Left forelimb (tissue), 1 donor: ENCODE measurements at places on chromosomes 3 and 15.

GRCh38 chr3:134903837-134904236 lies 108.8 kb downstream of the EPHB1 start:
- no peak for DNase-seq

GRCh38 chr3:52265387-52265786 lies 13.1 kb downstream of the WDR82 start:
- no peak for DNase-seq

DNA sequence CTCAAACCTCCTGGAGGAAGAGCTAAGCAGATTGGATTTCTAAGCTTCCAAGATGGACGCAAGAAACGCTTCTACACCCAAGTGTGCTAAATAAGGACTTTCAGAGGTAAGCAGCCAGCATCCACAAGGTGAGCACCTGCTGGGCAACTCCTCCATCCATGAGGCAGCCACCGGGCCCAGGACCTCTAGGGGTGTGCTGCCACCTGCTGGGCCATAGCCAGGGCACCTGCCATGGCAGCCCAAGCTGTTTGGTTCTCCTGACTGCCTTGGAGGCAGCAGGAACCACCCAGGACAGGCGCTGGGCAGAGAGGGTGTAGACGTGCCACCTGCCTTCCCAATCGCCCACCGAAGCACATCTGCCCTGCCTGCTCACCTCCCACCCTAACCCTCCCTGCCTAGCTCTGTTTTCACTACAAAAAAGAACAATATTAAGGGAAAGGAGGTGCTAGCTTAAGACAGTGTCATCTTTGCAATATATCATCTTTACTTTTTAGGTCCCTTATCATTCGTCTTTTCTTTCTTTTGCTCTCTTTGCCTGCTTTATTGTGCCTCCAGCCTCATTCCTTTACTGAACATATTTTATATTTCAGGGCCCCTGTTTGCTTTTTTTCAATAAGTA lies 12.9 kb downstream of the C15orf62 start:
- DNase-seq, result no peak

DNA sequence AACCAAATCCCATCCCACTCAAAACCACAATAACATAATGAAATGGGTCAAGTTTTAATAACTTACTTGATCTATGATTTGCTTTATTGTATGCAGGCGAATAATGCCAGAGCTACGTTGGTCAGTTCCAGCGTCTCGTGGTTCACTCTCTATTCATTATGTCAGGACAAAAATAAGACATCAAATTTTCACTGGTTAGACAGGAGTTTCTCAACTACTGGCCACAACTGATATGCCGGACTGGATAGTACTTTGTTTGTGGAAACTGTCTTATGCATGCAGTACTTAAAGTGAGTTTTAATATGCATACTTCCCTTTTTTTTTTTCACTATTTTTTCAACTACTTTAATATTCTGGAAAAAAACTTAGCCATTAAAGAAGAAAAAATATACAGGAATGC lies 94.4 kb downstream of the TJP1 start:
- no peak for DNase-seq

DNA sequence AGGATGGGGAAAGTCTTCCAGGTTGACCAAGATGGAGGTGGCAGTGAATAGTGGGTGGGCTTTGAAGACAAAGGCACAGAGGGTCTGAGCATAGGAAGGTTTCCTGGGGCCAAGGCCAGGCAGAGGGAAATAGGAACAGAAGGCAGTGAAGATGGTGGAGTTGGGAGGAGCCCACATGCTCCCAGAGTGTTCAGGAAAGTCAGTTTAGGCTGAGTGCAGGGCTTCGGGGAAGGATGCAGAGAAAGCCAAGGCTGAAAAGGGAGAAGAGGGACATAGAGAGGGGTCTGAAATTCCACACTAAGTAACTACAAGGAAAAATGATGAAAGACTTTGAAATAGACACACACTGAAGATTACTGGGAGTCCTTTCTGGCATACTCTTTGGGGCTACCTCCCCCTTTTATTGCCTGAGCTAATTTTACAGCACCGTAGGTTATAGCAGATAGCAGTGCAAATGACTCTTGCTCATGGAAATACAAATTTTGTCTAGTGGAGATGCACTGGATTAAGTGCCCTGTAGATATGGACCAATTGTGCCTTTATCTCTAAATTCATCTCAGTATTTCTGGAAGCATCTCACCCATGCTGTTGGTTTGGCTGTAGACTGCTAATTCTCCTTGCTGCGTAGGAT lies 3.8 kb downstream of the CX3CR1 start:
- peak; percentile 4 for DNase-seq

GRCh38 chr3:74055061-74055460 lies 430.3 kb upstream of the PDZRN3 start:
- no peak for DNase-seq

DNA sequence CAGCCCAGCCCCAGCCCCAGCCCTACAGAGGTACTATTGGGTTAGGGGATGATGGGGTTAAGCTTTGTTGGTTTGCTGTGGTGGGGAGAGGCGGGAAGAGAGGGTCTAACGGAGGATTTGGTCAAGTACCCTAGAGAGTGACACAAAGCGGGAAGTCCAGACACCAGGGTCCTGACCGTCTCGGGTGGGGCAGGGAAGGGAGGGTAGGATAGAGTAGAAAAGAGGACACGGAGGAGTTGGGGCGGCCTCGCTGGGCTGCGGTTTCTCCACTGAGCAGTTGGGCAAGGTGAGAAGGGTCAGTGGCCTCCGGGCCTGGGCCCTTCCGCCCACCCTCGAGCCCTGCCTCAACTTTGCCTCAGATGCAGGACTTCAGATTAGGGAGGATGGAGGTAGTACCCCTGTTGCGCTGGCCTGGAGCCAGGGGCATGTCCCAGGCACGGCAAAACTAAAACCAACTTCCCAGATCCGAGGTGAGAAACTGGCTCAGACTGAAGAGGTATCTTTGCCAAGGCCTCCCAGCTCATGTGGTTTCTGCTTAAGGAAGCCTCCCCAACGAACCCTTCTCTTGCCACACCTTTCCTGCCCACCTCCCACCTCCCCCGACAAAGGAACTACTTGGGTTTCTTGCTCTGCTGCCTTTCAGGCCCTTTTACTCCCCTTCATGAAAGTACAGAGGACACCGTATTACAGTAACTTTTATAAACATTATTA lies 551 bp downstream of the PML start:
- DNase-seq, result no peak

DNA sequence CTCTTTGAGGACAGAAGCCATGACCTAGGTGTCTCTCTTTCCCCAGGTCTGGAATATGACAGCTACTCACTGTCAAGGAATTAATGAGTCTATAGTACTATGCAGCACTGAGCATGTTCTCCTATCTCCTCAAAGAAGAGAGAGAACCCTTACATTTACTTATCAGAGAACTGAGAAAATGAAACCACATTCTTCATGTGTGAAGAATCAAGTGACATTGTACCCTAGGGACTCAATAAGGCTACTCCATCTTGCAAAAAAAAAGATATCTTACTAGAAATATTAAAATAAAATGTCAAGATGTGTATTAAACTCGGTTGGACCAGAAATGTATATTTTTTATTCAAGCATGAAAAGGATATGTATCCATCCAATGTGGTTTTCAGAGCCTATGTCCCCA lies 133.2 kb upstream of the COL8A1 start:
- DNase-seq, result no peak

DNA sequence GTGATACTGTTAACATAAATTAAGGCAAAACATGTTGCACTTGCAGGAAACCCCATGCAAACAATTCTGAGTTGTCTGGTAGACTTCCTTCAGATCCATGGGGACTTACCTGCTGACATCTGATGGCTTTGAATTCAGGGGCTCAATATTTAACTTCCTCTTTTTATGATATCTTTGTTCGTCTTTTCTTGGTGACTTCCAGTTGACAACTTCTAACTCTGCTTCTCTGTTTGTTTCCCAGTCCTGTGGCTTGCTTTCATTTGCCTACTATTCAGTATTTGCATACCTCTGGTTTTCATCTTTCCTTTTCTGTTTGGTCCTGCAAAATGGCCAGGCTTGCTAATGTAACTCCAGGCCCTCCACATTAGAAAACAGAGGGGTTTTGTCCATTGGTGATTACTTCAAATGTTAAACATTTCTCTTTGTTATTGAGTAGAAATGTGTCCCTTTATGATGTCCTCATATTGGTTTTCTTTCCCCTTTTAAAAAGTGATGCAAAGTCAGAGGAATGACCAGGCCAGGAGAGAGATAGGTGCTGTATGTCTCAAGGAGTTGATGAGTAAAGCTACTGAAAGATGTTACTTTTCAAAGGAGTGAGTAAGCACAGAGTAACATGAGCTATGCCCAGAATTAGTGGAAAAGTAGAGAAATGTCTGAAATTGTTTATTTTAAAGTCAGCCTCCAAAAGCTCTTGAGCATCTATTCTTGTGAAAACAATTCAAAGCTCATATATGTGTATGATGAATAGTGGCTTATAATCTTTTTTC lies 335.9 kb downstream of the LPP start:
- no peak for DNase-seq

- no peak for DNase-seq
Observed at GRCh38 chr15:83046558-83047127, 20.4 kb downstream of the BTBD1 start.

GRCh38 chr3:120145542-120146285 lies 51.5 kb upstream of the GSK3B start:
- no peak for DNase-seq

GRCh38 chr3:143120716-143121240 lies 1.2 kb downstream of the CHST2 start:
- DNase-seq, result no peak
